Upper lobe of left lung (tissue), 6 donors: ENCODE measurements at places on chromosomes 5 and 9. TPM values are rescaled to one million over a fixed set of nuclear protein-coding genes. Genes with fewer than 3 reads are reported as not detected.

The PCA3 gene
- not detected for total RNA-seq

The POLR3G gene
- total RNA-seq = 2.5 TPM

The NUP188 gene
- total RNA-seq = 38.4 TPM

The FOXD4L3 gene
- not detected for total RNA-seq

The SPTLC1 gene
- total RNA-seq = 25.6 TPM

The SPRY4 gene
- total RNA-seq = 37.1 TPM

The FBP1 gene
- total RNA-seq = 145 TPM

The WWC1 gene
- 85.9 TPM for total RNA-seq

The SKP2 gene
- 14.2 TPM for total RNA-seq

The CYFIP2 gene
- total RNA-seq = 47.2 TPM

The GHR gene
- total RNA-seq = 3.0 TPM

GRCh38 chr9:93210324-93210973 lies 26.5 kb downstream of the WNK2 start:
- no peak overlapping the region for H3K27ac ChIP-seq
- no peak for DNase-seq
- no peaks in the 10 kb centered on the region for H3K36me3 ChIP-seq
- H3K27me3 ChIP-seq = no peaks in the 10 kb centered on the region
- no peaks in the 10 kb centered on the region for H3K4me1 ChIP-seq

DNA sequence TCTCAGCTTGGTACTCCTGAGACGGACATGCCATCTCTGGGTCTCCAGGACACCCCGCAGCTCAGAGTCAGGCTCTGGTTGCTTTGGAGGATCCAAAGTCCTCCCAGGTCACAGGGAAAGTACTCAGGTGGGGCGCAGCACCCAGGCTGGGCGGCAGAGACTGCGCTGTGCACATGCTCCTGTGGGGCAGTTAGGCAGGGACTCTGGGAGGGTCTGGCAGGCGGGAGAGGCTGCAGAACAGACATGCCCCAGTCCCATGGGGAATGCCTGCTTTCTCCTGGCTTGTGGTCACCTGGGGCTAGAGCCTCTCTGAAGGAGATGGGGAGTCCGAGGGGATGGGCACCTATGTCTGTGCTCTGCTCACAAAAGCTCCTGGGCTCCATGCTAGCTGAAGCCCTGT lies 45.3 kb upstream of the ITGA2 start:
- H3K4me3 ChIP-seq = no peak overlapping the region
- DNase-seq = peak; percentile 29
- H3K27ac ChIP-seq = peak overlapping the region; percentile 2
- H3K4me1 ChIP-seq = peaks cover 16% of the 10 kb centered on the region
- no peaks in the 10 kb centered on the region for H3K27me3 ChIP-seq

- no peak for DNase-seq
- H3K4me1 ChIP-seq = no peaks in the 10 kb centered on the region
- no peaks in the 10 kb centered on the region for H3K27me3 ChIP-seq
- no peak overlapping the region for H3K4me3 ChIP-seq
Measured at GRCh38 chr5:78046006-78046405, 248.5 kb downstream of the AP3B1 start.

GRCh38 chr5:139611703-139612584 lies 36.2 kb upstream of the CXXC5 start:
- no peaks in the 10 kb centered on the region for H3K27me3 ChIP-seq
- no peak overlapping the region for H3K27ac ChIP-seq
- H3K36me3 ChIP-seq = peaks cover 7% of the 10 kb centered on the region
- H3K4me1 ChIP-seq = peaks cover 5% of the 10 kb centered on the region

DNA sequence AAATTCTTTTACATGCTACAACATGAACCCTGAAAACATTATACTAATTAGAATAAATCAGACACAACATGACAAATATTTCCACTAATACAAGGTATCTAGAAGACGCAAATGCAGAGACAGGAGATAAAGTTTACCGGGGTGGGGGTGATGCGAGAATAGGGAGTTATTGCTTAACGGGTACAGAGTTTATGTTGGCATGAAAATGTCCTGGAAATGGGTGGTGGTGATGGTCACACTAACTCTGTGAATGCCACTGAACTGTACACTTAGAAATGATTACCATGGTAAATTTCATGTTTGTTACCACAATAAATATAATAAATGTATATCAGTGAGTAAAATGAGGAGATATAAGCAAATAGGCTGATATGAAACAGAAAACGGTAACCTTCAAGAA lies 132.7 kb downstream of the DCP2 start:
- no peaks in the 10 kb centered on the region for H3K4me1 ChIP-seq
- no peaks in the 10 kb centered on the region for H3K36me3 ChIP-seq
- no peak for DNase-seq
- no peak overlapping the region for H3K27ac ChIP-seq

GRCh38 chr5:33049842-33050241 lies 338.7 kb downstream of the NPR3 start:
- H3K4me3 ChIP-seq = no peak overlapping the region
- no peaks in the 10 kb centered on the region for H3K27me3 ChIP-seq
- H3K36me3 ChIP-seq = no peaks in the 10 kb centered on the region
- H3K4me1 ChIP-seq = no peaks in the 10 kb centered on the region

GRCh38 chr9:133485531-133486260 lies 6.8 kb upstream of the SLC2A6 start:
- H3K27ac ChIP-seq = no peak overlapping the region
- no peaks in the 10 kb centered on the region for H3K36me3 ChIP-seq
- H3K4me3 ChIP-seq = no peak overlapping the region
- H3K27me3 ChIP-seq = no peaks in the 10 kb centered on the region
- H3K4me1 ChIP-seq = peaks cover 15% of the 10 kb centered on the region

DNA sequence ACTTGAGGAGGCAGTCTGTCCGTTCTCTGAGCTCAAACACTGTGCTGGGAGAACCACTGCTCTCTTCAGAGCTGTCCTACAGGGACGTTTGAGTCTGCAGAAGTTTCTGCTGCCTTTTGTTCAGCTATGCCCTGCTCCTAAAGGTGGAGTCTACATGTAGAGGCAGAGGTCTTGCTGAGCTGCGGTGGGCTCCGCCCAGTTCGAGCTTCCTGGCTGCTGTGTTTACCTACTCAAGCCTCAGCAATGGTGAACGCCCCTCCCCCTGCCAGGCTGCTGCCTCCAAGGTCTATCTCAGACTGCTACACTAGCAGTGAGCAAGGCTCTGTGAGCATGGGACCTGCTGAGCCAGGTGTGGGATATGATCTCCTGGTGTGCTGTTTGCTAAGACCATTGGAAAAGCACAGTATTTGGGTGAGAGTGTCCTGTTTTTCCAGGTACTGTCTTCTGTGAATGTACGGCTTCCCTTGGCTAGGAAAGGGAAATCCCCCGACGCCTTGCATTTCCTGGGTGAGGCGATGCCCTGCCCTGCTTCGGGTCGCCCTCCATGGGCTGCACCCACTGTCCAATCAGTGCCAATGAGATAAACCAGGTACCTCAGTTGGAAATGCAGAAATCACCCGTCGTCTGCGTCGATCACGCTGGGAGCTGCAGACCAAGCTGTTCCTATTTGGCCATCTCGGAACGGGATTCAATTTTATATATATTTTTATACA lies 58.5 kb downstream of the CNTRL start:
- H3K27me3 ChIP-seq = no peaks in the 10 kb centered on the region
- peaks cover 1% of the 10 kb centered on the region for H3K36me3 ChIP-seq
- H3K4me1 ChIP-seq = no peaks in the 10 kb centered on the region
- H3K4me3 ChIP-seq = no peak overlapping the region
- DNase-seq = peak; percentile 26

DNA sequence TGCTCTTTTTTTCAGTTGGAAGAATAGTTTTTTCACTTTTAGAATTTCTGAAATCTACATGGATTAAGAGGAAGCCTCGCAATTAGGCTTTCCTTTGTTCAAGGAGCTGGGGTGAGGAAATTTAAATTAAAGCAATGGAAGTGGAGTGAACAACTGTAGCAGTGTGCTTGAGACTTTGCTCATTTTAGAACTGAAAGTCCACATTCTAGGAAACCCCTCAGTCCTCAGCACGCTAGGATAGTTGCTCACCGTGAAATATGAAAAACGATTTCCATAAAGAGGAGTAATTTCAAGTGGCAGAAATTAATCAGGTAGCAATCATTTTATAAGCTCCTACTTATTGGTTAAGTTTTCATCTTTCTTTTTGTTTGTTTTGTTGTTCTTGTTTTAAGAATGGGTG lies 243.0 kb upstream of the ITGA1 start:
- no peak overlapping the region for H3K4me3 ChIP-seq
- no peak overlapping the region for H3K27ac ChIP-seq
- H3K4me1 ChIP-seq = no peaks in the 10 kb centered on the region
- H3K27me3 ChIP-seq = no peaks in the 10 kb centered on the region
- DNase-seq = no peak
- no peaks in the 10 kb centered on the region for H3K36me3 ChIP-seq

GRCh38 chr9:20662156-20662555 lies 21.9 kb upstream of the FOCAD start:
- H3K27me3 ChIP-seq = no peaks in the 10 kb centered on the region
- no peak overlapping the region for H3K4me3 ChIP-seq
- no peaks in the 10 kb centered on the region for H3K36me3 ChIP-seq
- H3K4me1 ChIP-seq = no peaks in the 10 kb centered on the region
- H3K27ac ChIP-seq = no peak overlapping the region

- H3K4me1 ChIP-seq = no peaks in the 10 kb centered on the region
- no peak overlapping the region for H3K4me3 ChIP-seq
- no peak overlapping the region for H3K27ac ChIP-seq
- DNase-seq = peak; percentile 12
- no peaks in the 10 kb centered on the region for H3K36me3 ChIP-seq
Measured at GRCh38 chr5:1762121-1762882, 37.3 kb downstream of the MRPL36 start.

- no peaks in the 10 kb centered on the region for H3K27me3 ChIP-seq
- no peak overlapping the region for H3K4me3 ChIP-seq
- peaks cover 39% of the 10 kb centered on the region for H3K4me1 ChIP-seq
- no peak for DNase-seq
Measured at GRCh38 chr9:132672413-132672690, 2.1 kb downstream of the GTF3C4 start.

DNA sequence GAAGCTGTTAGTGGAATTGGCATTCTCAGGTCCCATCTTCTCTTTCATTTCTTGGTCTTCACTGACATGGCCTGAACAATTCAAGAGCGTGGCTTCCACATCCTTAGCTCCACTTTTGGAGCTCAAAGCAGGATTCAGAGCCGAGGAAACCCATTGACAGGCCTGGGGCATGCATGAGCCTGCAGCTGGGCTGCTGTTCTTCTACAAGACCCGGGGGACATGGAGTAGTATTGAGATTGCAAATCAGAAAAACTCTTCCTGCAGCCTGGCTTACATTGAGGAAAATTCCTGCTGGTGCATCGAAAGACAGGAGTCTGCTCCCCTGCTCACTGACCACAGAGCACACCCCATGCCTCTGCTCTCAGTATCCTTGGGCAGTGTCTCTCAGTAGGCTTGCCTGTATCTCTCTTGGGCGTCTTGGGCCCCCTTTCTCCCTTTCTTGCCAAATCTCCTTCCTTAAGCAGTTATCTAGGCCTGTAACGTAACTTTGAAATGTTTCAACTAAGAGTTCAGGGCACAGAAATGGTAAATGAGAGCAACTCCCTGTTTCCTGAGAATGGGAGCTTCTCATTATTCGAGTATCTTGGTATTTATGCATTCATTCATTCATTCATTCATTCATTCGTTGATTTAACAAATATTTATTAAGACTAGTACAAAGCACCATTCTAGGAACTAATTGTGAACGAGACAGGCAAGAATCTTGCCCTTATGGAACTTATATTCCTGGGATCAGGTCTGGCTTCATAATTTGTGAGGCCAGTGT lies 603.6 kb upstream of the CLINT1 start:
- no peak overlapping the region for H3K27ac ChIP-seq
- no peaks in the 10 kb centered on the region for H3K36me3 ChIP-seq
- H3K4me1 ChIP-seq = peaks cover 6% of the 10 kb centered on the region
- H3K27me3 ChIP-seq = no peaks in the 10 kb centered on the region

- no peak overlapping the region for H3K4me3 ChIP-seq
- no peaks in the 10 kb centered on the region for H3K36me3 ChIP-seq
- peak; percentile 42 for DNase-seq
- H3K27me3 ChIP-seq = no peaks in the 10 kb centered on the region
- peaks cover 28% of the 10 kb centered on the region for H3K4me1 ChIP-seq
- no peak overlapping the region for H3K27ac ChIP-seq
Measured at GRCh38 chr5:38780945-38781344, 64.9 kb upstream of the OSMR start.

DNA sequence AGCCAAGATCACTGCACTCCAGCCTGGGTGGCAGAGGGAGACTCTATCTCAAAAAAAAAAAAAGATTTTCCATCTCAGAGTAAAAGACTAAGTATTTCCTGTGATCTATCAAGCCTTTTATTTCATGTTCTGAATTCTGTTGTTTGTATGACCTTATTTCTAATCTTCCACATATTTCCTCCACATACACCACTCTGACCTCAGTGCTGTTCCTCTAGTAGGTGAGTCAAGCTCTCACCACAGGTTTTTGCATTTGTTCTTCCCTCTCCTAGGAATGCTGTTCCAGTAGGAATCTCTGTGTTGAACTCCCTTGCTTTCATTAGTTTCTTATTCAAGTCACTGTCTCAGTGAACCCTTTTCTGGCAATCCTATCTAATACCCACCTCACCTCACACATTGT lies 68.1 kb downstream of the INVS start:
- no peak overlapping the region for H3K4me3 ChIP-seq
- no peaks in the 10 kb centered on the region for H3K36me3 ChIP-seq
- no peak for DNase-seq
- H3K4me1 ChIP-seq = no peaks in the 10 kb centered on the region
- H3K27me3 ChIP-seq = no peaks in the 10 kb centered on the region

DNA sequence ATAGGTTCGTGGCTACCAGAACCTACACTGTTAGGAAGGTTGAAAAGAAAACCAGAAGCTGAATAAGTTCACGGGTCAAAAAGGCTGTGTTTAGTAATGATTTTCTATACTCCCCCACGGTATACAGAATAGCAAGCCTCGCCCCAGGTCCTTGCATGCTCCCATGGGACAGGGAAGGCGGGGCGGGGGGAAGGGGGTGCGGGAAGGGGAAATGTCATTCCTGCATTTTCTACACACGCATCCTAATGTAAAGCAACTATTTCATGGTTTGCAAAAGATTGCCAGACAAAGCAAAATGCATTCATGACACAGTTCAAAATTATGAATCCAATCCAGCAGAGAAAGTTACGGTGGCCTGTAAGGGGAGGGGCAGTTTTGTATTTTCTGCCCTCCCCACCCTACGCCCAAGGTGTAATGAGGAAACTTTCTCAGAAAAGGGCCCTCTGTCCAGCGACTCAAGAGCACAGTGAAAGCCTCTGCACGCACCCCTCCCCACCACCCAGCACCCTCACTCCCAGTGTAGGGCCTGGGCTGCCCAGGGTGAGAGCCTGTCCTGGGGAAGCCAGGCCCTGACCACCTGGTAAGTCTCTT lies 105.2 kb downstream of the ROR2 start:
- H3K36me3 ChIP-seq = no peaks in the 10 kb centered on the region
- no peaks in the 10 kb centered on the region for H3K27me3 ChIP-seq
- H3K4me3 ChIP-seq = no peak overlapping the region
- no peak for DNase-seq
- H3K27ac ChIP-seq = no peak overlapping the region
- H3K4me1 ChIP-seq = no peaks in the 10 kb centered on the region

DNA sequence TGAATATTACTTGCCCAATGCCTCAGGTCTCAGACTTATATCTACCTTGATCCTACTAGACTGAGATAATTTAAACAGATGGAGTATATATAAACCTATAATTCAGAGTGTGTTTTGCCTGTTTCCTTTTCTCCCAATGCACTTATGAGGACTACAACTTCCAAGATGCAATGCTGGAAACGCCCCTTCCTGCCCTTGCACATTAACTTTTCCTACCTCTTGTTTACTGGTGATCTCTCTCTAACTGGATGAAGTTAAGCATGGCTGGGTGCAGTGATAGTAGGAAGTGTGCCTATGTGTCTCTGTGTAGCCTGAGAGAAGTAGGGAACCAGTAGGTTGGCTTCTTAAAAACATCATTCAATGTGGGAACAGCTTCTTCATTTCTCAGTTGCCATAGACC lies 115.2 kb downstream of the SVEP1 start:
- no peak overlapping the region for H3K4me3 ChIP-seq
- no peak overlapping the region for H3K27ac ChIP-seq
- no peaks in the 10 kb centered on the region for H3K36me3 ChIP-seq
- no peaks in the 10 kb centered on the region for H3K27me3 ChIP-seq
- no peak for DNase-seq
